Daoy (cell line): ENCODE measurements at places on chromosomes 3 and 15. TPM values are rescaled to one million over a fixed set of nuclear protein-coding genes. Genes with fewer than 3 reads are reported as not detected.

DNA sequence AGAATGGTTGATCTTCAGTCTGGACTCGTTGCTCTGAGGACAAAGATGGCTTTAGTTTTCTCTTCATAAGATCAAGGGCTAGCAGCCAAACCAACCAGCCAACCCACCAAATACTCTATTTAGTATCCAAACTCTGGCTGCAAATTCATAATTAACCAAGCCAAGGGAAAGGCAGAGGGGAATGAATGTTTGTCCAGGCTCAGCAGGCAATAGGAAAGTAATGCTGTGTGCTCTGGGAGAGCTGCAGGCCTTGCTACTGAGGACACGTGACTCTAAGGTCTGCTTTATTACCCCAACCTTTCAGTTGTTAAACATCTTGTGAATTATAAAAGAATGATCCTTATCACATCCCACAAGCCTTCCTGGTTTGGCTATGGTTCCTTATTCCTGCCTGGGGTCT lies 52.3 kb upstream of the GALNT15 start:
- DNase-seq, result no peak

- no peak for DNase-seq
Measured at GRCh38 chr3:23646184-23646920, 159.4 kb upstream of the UBE2E1 start.

GRCh38 chr15:33424025-33424424 lies 113.3 kb downstream of the RYR3 start:
- no peak for DNase-seq

DNA sequence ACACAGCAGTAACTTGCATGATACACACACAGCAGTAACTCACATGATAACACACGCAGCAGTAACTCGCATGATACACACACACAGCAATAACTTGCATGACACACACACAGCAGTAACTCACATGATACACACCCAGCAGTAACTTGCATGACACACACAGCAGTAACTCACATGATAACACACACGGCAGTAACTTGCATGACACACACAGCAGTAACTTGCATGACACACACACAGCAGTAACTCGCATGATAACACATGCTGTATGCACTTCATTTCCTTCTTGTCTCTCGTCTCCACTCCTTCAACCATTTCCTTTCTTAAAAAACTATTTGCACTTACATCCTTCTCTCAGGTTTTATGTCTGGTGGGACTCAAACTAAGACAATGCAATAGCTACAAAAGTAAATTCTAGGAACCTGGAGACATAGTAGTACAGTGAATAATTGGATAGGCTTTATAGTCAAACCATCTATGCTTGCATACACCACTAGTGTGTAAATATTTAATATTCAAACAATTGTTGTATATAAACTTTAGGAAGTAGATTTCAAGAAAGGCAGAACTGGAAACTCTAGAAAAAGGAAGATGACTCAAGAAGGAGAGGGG lies 130.8 kb downstream of the UACA start:
- peak; percentile 20 for DNase-seq

- DNase-seq, result no peak
Measured at GRCh38 chr15:95567686-95568085, 762.8 kb upstream of the NR2F2 start.

- no peak for DNase-seq
Measured at GRCh38 chr15:78347586-78348543, 7.7 kb downstream of the CRABP1 start.

GRCh38 chr3:150956376-150956775 lies 16.2 kb downstream of the CLRN1 start:
- peak; percentile 57 for DNase-seq

DNA sequence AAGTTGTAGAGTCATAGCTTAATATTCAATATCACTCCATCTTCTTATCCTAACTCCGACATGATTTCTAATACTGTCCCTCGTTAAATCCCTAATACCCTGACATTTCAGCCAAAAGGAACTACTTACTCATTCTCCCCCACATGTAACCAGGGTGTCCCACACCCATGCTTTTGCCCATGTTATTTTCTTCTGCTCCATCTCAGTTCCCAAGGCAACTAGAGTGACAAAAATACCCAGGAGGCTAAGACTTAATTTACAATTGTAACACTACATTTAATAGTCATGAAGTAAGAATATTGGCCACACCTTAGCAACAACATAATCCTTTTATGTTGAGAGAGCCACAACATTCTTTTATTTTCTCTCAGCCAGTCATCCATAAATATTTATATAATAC lies 248.5 kb upstream of the TGFBR2 start:
- DNase-seq, result no peak

The LIPH gene
- total RNA-seq, result 0.63 TPM in 1 of 2 replicates, not detected in the other

The GOLGA8Q gene
- total RNA-seq, result not detected in 2 replicates

The LHFPL4 gene
- 0.29 TPM in 1 of 2 replicates, not detected in the other for total RNA-seq

The GHSR gene
- not detected in 2 replicates for total RNA-seq
